ENCODE measurements at places on chromosomes 2 and 18. TPM values are rescaled to one million over a fixed set of nuclear protein-coding genes. Genes with fewer than 3 reads are reported as not detected.

RAB27B gene
- total RNA-seq: 0.54 TPM

CNGA3 gene
- 0.51 TPM for total RNA-seq

UCN gene
- not detected for total RNA-seq

UGT1A4 gene
- not detected for total RNA-seq

XRCC5 gene
- 202 TPM for total RNA-seq

FHL2 gene
- 404 TPM for total RNA-seq

CYP1B1 gene
- 56.0 TPM for total RNA-seq

CHRND gene
- not detected for total RNA-seq

GREB1 gene
- total RNA-seq: not detected

MYOM1 gene
- total RNA-seq: 0.65 TPM

CD28 gene
- total RNA-seq: 0.11 TPM

ABCB11 gene
- total RNA-seq: not detected

ZNF521 gene
- 12.1 TPM for total RNA-seq

STAT4 gene
- total RNA-seq: 1.5 TPM

ARHGAP28 gene
- 0.63 TPM for total RNA-seq

PLCL1 gene
- total RNA-seq: 2.3 TPM

ZBTB14 gene
- total RNA-seq: 9.5 TPM

LONRF2 gene
- total RNA-seq: under 0.01 TPM

SLC9A4 gene
- total RNA-seq: not detected

HRH4 gene
- total RNA-seq: not detected

NAT8 gene
- total RNA-seq: not detected

APCDD1 gene
- not detected for total RNA-seq

FABP1 gene
- total RNA-seq: not detected

EFR3B gene
- 0.76 TPM for total RNA-seq

UGT1A8 gene
- not detected for total RNA-seq

PASK gene
- total RNA-seq: 0.38 TPM

G6PC2 gene
- total RNA-seq: not detected

ASPRV1 gene
- under 0.01 TPM for total RNA-seq

ARHGAP15 gene
- total RNA-seq: not detected

COL6A3 gene
- total RNA-seq: 1,362 TPM

C2orf81 gene
- 3.5 TPM for total RNA-seq

CABYR gene
- 4.9 TPM for total RNA-seq

POU3F3 gene
- total RNA-seq: not detected
